ENCODE measurements at places on chromosomes 3 and 15.

- DNase-seq, result no peak
Observed at GRCh38 chr15:74725225-74725774, at the start of gene CYP1A1. Gene CYP1A1 (minus strand): TSS chr15:74725528. CDS start chr15:74723097, 2,431 bp downstream.

- peak; percentile 33 for DNase-seq
Observed at GRCh38 chr3:45105855-45106671, 40.1 kb downstream of the CDCP1 start.

GRCh38 chr3:141373768-141374526 lies 5.6 kb downstream of the ZBTB38 start:
- DNase-seq, result no peak

DNA sequence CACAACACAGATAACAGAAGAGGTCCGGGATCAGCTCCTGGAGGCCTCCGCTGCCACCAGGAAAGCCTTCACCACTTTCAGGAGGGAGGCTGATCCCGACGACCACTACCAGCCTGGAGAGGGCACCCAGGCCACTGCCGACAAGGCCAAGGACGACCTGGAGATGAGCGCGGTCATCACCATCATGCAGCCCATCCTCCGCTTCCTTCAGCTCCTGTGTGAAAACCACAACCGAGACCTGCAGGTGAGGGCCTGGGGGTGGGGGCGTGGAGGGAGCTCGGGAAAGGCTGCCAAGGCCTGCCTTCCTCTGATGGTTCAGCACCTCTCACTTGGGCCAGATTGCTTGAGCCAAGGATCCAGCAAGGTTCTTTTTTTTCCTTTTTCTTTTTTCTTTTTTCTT lies 210.7 kb upstream of the BHLHE40 start:
- DNase-seq, result no peak

DNA sequence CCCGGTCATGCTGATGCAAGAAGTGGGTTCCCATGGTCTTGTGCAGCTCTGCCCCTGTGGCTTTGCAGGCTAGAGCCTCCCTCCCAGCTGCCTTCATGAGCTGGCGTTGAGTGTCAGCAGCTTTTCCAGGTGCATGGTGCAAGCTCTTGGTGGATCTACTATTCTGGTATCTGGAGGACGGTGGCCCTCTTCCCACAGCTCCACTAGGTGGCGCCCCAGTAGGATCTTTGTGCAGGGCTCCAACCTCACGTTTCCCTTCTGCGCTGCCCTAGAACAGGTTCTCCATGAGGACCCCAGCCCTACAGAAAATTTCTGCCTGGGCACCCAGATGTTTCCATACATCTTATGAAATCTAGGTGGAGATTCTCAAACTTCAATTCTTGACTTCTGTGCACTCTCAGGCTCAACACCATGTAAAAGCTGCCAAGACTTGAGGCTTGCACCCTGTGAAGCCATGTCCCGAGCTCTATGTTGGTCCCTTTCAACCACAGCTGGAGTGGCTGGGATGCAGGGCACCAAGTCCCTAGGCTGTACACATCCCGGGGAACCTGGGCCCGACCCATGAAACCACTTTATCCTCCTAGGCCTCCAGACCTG lies 238.4 kb upstream of the MDFIC2 start:
- peak; percentile 50 for DNase-seq

DNA sequence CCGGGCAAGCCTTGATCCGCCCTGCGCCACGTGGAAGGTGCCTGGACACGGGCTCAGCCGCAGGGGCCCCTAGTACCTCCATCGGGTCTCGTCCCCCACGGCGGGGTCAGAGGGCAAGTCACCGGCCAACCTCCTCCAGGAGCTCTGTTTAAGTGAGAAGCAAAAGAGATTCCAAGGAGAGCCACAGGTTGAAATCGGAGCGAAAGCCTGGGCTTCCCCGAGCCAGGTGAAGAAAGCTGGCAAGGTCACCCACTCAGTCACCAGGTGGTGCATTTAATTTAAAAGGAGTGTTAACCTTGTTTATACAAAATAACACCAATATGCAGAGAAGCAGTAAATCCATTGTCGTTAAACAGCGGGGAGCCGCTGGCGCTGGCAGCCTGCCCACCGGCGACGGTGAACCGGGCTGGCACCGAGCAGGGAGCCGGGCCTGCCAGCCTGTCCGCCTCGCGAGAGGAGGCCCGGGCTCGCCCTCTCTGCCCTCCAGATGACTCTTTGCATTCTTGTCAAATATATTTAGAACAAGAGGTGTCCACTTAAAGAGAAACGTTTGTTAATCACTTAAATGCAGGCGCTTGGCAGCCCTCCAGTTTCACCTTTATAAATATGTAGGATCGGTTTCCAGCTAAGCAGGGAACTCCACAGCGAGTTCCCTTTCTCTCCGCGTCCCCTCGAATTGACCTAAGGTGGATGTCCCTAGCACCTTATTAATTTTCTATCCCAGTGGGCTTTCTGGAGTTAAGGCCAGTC lies 277.3 kb upstream of the NR2F2 start:
- no peak for DNase-seq

GRCh38 chr3:161690299-161690620 lies 193.7 kb downstream of the OTOL1 start:
- DNase-seq, result no peak

- DNase-seq, result no peak
Observed at GRCh38 chr3:133474817-133475216, 75.0 kb downstream of the BFSP2 start.

GRCh38 chr3:414063-414462 lies 217.5 kb downstream of the CHL1 start:
- no peak for DNase-seq

DNA sequence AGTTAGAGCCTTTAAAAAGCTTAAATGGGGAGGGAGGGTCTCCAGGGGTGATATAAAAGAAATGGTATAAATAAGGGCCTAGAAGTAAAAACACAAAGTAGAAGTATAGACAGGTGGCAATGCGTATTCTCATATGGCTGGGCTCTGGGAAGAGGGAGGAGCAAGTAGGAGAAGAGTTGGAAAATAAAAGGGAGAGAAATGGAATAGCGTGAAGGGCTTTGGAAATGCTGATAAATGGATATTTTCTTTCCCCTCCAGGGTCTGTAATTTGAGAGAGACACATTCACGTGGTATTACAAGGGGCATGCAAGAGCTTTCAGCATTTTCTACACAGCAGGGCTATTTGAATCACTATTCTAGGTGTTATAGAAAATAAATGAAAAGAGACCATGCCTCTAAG lies 313.7 kb downstream of the RYR3 start:
- DNase-seq, result no peak

DNA sequence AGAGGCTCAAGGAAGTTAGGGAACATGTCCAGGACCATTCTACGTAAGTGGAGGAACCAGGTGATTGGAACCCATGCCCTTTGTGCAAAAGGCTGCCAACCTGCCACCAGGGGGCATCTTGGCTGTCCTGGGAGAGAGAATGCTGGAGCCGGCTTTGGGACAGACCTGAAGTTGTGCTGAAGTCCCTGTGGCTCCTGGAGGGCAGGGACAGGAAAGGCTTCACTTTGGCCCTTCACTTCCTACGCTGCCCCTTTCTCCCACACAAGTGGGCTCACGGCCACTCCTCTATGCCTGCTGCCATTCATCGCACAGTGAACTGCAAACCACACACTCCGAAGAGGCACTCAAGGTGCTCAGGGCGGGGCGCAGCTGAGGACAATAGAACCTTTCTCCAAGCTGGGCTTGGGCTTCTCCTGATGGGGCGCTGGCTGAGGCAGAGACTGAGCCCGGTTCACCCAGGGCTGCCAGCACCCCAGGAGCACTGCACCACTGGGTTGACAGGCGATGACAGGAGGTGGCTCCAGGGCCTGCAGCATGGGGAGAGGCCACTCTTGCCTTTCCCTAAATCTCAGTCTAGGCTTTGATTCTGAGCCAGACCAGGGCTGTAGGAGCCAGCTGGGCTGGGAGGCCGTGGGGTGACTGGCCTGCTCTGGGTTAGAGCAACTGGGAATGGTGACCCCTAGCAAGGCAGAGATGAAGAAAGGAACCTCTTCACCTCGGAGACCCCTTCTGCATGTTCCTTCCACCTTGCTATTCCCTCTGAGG lies 8.4 kb downstream of the SHF start:
- no peak for DNase-seq

DNA sequence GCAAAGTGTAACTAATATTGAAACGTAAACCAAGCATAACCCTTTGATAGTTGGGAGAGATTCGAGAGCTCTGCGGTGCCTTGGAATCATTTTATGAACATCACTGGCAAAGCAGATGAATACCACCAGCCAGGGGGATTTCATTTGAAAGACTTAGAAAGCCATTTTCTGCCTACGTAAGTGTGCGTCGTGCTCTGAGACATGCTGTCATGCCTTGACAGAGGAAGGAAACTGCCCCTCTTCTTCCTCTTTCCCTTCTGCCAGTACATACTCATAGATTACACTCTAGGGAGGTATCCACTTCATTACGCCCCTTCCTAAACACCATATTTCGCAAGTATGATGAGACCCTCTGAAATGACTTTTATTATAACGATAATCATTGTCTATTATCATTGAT lies 3.3 kb upstream of the MTHFS start:
- peak; percentile 19 for DNase-seq

GRCh38 chr15:20368974-20369373 lies 172.6 kb downstream of the GOLGA6L6 start:
- no peak for DNase-seq

DNA sequence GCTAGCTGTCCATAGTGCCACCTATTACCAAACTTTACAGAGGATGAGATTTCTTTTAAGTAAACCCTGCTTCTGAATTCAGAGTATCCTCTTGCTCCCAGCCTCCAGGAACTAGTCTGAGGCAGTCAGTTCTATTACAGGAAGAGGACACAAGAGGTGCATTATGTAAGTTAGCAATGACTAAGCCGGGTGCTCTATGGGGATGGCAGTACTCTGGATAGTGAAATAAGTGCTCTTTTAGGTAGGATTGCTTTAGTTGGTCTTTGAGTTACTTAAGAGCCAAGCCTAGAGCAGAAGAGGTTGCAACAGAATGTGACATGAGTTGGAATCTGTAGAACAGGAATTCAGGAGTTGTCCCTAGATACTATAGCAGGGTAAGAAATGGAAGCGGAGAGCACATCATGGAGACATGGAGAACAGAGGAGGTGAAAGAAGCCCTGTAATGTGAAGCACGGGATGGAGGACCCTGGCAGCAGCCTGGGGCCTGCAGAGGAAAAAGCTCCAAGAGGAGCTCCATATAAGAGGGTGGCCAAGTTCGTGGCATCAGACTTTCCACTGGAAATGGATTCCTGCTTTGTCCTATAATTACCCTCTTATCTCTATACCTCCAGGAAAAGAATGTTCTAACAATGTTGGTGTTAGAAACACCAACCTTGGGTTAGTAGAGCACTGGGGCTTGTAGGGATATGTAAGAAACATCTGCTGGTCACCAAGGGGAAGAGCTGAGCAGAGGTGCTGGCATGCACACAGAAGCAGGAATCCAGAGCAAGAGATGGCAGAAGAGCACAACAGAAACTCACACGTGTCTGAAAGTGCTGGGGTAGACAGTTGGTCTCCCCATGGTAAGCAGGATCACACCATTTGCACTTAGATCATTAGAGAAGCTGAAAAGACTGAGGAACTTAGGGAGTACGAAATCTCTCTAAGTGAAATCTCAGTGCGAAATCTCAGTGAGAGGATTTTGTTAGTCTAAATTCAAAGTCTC lies 851.1 kb downstream of the FHIT start:
- no peak for DNase-seq

DNA sequence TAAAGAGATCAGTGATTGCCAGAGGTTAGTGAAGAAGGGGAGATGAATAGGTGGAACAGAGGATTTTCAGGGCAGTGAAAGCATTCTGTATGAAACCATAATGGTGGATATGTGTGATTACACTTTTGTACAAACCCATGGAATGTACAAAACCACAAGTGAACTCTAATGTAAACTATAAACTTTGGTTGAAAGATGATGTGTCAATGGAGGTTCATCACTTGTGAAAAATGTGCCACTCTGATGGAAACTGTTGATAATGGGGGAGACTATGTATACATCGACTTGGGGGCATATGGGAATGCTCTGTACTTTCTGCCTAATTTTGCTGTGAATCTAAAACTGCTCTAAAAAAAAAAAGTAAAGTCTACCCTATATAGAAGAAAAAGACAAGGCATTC lies 68.7 kb upstream of the ARHGEF3 start:
- DNase-seq, result no peak

DNA sequence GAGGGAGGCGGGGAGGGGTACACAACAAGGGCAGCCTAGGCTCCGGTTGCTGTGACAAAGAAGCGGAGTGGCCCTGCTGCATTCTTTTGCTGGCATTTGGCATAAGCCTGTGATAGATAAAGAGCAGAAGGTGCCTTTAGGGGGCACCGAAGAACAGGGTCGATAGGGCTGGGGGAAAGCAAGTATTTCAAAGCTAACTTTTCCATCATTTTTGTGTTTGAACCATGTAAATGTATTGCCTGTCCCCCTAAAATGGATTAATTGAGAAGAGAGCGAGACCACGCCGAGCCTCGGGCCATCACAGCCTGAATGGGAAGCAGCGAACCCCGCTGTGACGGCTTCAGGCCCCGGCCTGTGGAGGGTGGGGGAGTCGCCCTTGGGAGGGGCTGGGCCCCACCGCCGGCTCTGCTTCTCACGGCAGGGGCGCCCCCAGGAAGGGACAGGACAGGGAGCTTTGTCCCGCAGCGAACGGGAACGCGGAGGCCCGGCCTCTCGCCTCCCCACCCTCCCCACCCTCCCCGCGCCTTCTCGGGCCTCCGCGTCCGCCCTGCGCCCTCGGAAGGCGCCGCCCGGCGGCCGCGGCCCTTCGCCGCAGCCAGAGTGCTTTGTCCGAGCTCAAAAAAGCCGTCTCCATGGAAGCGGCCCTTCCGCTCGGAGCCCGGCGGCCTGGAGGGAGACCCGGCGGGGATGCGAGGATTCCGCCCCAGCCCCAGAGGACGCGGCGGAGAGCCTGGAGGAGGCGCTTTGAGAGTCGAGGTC lies 32.4 kb upstream of the ALDH1L1 start:
- DNase-seq, result no peak

DNA sequence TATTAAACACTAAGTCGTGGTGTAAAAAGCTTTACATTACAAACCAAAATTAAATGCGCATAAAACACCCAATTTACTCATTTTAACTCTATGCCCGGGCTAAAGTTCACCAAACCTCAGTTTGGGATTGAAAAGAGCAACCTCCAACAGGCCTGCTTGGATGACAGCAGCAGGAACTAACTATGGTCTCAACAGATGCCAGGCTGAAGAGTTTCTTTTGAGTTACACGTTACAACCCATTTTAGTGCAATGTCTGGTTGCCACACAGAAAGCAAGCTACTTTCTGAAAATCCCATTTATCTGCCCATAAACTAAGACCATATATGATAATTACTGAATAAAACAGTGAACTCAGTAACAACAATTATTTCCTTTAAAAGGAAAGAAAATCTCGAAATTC lies 2.2 kb downstream of the SATB1 start:
- DNase-seq, result no peak

- no peak for DNase-seq
Observed at GRCh38 chr3:101066711-101067129, 73.5 kb upstream of the ABI3BP start.

- no peak for DNase-seq
Observed at GRCh38 chr3:72266016-72266370, 481.0 kb upstream of the PROK2 start.

- DNase-seq, result no peak
Observed at GRCh38 chr15:96538491-96538890, 208.0 kb downstream of the NR2F2 start.

DNA sequence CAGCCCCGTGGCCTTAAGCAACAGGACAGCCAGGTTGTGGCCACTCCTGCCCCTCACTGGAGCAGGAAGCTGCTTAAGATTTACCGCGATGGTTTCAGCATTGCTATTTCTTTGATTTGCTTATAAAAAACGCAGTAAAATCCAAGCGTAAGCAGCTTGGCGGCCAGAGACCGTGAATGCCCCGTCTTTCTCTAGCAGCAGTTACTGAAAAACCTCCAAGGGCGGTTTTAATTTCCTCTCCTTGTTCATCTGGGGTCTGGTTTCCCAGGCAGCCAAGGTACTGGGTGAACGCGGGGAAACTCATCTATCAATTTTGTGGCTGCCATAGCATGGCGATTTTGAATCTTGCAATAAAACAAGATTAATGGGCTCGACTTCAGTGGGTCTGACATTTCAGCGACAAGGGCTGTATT lies 130.3 kb downstream of the MINAR1 start:
- DNase-seq, result no peak
